ENCODE measurements at places on chromosomes 13 and 19. TPM values are rescaled to one million over a fixed set of nuclear protein-coding genes. Genes with fewer than 3 reads are reported as not detected.
A peak's percentile ranks its signal among the peaks of the same experiment; 100 is the strongest.

DNA sequence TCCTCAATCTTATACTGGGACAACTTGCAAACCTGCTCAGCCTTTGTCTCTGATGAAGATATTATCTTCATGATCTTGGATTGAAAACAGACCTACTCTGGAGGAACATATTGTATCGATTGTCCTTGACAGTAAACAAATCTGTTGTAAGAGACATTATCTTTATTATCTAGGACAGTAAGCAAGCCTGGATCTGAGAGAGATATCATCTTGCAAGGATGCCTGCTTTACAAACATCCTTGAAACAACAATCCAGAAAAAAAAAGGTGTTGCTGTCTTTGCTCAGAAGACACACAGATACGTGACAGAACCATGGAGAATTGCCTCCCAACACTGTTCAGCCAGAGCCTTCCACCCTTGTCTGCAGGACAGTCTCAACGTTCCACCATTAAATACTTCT lies 4.0 kb upstream of the KLK3 start:
- H3K27me3 ChIP-seq: no peaks in the 10 kb centered on the region
- no peaks in the 10 kb centered on the region for H3K4me1 ChIP-seq
- H3K36me3 ChIP-seq: no peaks in the 10 kb centered on the region
- H3K27ac ChIP-seq: no peak overlapping the region

DNA sequence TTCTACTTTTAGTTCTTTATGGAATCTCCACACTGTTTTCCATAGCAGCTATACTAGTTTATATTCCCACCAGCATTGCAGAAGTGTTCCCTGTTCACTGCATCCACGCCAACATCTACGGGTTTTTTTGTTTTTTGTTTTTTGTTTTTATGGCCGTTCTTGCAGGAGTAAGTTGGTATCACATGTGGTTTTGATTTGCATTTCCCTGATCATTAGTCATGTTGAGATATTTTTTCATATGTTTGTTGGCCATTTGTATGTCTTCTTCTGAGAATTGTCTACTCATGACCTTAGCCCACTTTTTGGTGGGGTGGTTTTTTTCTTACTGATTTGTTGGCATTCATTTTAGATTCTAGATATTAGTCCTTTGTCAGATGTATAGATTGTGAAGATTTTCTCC lies 89.7 kb downstream of the FRY start:
- no peaks in the 10 kb centered on the region for H3K27me3 ChIP-seq
- H3K27ac ChIP-seq: no peak overlapping the region
- H3K4me3 ChIP-seq: no peak overlapping the region
- H3K36me3 ChIP-seq: no peaks in the 10 kb centered on the region
- DNase-seq: no peak
- no peaks in the 10 kb centered on the region for H3K4me1 ChIP-seq

DNA sequence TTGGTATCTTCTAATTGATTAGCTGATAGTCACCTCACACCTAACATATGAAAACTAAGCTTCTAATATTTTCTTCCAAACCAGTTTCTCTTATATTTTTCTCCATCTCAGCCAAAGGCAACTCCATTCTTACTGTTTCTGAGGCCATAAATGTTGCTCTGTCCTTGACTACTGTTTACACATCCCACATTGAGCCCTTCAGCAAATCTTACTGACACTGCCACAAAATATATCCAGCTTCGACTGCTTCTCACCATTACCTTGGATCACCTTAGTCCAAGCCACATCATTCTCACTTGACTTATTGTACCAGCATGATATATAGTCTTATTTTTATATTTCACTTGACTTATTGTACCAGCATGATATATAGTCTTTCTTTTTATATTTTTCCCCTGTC lies 121.6 kb downstream of the MAB21L1 start:
- H3K4me1 ChIP-seq: no peaks in the 10 kb centered on the region
- H3K4me3 ChIP-seq: no peak overlapping the region
- DNase-seq: no peak
- H3K36me3 ChIP-seq: no peaks in the 10 kb centered on the region

- no peaks in the 10 kb centered on the region for H3K27me3 ChIP-seq
- no peaks in the 10 kb centered on the region for H3K36me3 ChIP-seq
- peak within 1 kb of the TSS; percentile 87 for H3K27ac ChIP-seq
- H3K4me1 ChIP-seq: no peaks in the 10 kb centered on the region
- DNase-seq: peak; percentile 72
These were observed at the start of gene PGPEP1 for GRCh38 chr19:18340190-18340989. Gene PGPEP1, plus strand, starts transcription at chr19:18340598. Its CDS starts 84 bp downstream, at chr19:18340682.

GRCh38 chr13:67048084-67048820 lies 181.9 kb downstream of the PCDH9 start:
- no peaks in the 10 kb centered on the region for H3K4me1 ChIP-seq
- no peaks in the 10 kb centered on the region for H3K27me3 ChIP-seq
- H3K36me3 ChIP-seq: no peaks in the 10 kb centered on the region
- no peak overlapping the region for H3K27ac ChIP-seq
- H3K4me3 ChIP-seq: no peak overlapping the region

- no peak overlapping the region for H3K4me3 ChIP-seq
- no peaks in the 10 kb centered on the region for H3K4me1 ChIP-seq
- H3K27ac ChIP-seq: no peak overlapping the region
- no peak for DNase-seq
- H3K36me3 ChIP-seq: no peaks in the 10 kb centered on the region
These were observed 34.6 kb downstream of the ADPRHL1 start for GRCh38 chr13:113418722-113419049.

DNA sequence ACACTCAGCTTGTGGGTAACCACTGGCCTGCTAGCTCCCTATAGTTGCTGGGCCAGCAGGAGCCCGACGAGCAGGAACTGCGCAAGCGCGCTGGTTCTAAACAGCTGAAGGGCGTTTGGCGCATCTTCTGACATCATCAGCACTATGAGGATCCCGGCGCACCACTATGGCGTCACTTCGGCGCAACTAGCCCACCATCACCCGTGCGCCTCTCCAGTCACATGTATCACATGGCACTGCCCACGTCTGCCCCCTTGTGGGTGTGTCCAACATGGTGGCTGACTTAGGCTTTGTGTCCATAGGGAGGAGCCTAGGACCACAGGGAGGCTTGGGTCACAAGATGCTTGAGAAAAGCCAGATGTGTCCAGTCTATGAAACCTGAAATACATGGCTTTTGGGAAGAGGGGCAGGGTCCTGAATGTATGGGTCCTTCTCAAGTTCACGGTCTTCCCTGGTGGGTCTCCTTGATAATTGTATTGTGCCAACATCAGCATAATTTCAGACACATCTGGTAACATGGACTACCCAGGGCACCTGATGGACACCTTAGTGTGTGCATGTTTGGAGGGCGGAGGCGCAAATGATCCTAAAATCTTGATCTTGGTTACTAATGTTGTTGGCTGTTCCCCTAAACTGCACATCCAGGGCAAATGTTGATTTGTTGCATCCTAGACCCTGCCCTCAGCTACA lies 18.0 kb downstream of the KLK4 start:
- no peak overlapping the region for H3K27ac ChIP-seq
- no peaks in the 10 kb centered on the region for H3K36me3 ChIP-seq
- no peak for DNase-seq
- H3K27me3 ChIP-seq: no peaks in the 10 kb centered on the region
- H3K4me1 ChIP-seq: no peaks in the 10 kb centered on the region

DNA sequence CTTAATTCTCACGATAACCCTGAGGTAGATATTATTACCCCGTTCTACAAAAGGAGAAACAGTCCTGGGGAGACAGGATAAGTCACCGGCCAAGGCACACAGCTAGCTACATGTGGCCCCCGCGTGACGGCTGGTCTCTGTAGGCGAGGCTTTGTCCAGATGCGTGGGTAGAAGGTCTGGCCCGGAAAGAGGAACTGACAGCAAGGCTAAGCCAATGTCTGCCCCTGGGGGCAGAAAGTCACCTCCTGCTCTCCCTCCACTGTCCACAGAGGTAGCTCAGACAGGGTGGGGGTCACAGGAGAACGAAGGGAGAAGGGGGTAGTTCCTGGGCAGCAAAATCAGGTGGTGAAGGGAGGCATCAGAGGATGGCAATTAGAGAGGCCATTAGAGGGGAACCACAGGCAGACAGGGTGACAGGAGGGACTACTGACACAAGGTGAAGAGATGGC lies 1.8 kb downstream of the APOC4 start:
- H3K4me3 ChIP-seq: no peak overlapping the region
- no peaks in the 10 kb centered on the region for H3K27me3 ChIP-seq
- no peak overlapping the region for H3K27ac ChIP-seq

DNA sequence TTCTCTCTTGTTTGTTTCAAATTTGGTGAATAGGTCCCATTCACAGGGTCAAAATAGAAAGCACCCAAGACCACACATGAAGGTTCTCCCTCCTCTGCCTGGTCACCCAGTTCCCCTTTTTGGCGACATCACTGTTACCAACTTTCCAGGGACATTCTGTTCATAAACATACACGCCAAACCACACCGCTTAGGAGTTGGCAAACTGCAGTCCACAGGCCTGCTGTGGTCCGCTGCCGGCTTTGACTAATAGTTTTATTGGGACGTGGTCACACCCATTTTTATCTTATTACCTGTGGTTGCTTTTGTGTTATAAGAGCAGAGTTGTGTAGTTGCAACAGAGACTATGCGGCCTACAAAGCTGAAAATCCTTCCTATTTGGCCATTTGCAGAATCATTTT lies 24.2 kb downstream of the UHRF1 start:
- no peak for DNase-seq
- no peak overlapping the region for H3K4me3 ChIP-seq
- no peaks in the 10 kb centered on the region for H3K27me3 ChIP-seq
- H3K36me3 ChIP-seq: no peaks in the 10 kb centered on the region
- no peak overlapping the region for H3K27ac ChIP-seq
- no peaks in the 10 kb centered on the region for H3K4me1 ChIP-seq

GRCh38 chr13:19067767-19068166 lies 113.9 kb downstream of the TUBA3C start:
- no peak overlapping the region for H3K4me3 ChIP-seq
- no peaks in the 10 kb centered on the region for H3K27me3 ChIP-seq
- no peak for DNase-seq
- no peaks in the 10 kb centered on the region for H3K4me1 ChIP-seq
- no peaks in the 10 kb centered on the region for H3K36me3 ChIP-seq
- no peak overlapping the region for H3K27ac ChIP-seq

GRCh38 chr13:42218576-42218975 lies 53.4 kb upstream of the AKAP11 start:
- H3K4me1 ChIP-seq: no peaks in the 10 kb centered on the region
- DNase-seq: no peak

DNA sequence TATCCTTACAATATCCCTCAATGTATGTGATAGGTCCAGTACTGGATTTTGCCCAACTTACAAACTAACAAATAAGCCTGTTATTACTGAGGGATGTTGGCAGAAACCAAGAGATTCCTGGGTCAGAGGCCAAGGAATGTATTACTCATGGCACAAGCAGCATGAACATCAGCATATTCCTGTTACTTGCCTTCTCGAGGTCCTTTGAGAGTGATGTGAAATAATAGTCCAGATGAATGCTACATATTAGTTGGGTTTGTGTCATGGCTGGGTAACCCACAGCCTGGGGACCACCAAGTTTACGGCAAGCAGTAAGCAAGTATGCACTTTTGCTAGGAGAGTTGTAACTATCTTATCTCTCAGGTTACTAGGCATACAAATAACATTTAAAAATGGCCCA lies 384.5 kb upstream of the GPC6 start:
- H3K27me3 ChIP-seq: no peaks in the 10 kb centered on the region
- no peaks in the 10 kb centered on the region for H3K4me1 ChIP-seq
- no peak overlapping the region for H3K27ac ChIP-seq
- H3K4me3 ChIP-seq: no peak overlapping the region

DNA sequence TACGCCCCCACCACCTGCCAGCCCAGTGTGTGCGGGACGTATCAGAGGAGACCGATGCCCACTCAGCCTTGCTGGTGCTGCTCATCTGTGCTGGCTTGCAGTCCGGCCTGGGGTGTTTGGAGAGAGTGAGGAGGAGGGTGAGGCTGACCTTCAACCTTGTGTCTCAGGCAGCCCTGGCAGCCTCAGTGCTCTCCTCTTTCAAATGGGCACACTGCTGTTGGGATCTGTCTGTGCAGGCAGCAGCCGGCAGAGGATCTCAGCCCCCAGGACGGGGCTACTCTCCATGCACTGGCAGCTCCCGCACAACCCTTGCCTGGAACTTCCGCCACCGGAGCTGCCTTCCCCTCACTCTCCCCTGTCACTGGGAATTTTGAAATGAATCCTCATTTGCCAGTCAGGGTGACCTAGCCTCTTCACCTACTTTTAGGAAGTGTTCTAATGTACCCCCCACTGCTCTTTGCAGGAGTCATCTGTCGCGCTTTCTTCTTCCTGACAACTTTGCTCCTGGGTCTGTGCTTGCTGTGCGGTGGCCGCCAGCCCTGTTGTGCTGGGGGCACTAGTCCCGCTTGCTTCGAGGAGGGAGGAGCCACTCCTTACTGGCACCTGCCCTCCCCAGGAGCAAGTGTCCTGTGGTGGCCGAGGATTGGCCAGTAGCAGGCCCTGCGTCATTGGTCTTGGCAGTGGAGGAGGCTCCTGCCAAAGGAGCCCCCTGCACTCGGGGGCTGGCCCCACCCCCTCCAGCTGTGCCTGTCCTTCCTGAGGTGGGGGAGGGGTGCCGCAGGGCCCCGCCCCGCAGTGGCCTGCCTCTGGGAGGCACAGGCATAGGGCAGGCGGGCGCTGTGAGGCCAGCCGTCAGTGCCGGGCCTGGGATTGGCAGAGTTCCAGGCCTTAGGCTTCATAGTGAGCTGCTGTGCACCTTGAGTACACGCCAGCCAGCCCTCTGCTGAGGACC lies 53.4 kb downstream of the TSSK6 start:
- H3K4me1 ChIP-seq: no peaks in the 10 kb centered on the region
- H3K36me3 ChIP-seq: no peaks in the 10 kb centered on the region
- no peak overlapping the region for H3K4me3 ChIP-seq
- DNase-seq: peak; percentile 49

DNA sequence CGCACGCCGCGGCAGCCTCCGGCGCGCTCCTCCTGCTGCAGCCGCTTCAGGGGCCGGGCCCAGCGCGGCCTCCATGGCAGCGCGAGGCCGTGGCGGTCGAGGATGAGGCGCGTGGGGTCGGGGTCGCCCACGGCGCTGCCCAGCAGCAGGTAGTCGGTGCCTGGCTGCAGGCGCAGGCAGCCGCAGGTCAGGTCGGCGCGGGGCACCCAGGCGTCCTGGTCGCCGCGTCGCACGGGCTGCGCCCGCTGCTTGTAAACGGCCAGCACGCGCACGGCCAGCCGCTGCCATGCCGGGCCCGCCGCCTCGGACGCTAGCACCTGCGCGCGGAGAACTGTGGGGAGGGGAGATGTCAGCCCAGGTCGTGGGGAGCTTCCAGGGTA lies 11.1 kb downstream of the NTN5 start:
- H3K27me3 ChIP-seq: no peaks in the 10 kb centered on the region
- no peaks in the 10 kb centered on the region for H3K4me1 ChIP-seq
- H3K4me3 ChIP-seq: no peak overlapping the region
- H3K27ac ChIP-seq: no peak overlapping the region

The TNFSF9 gene
- not detected for total RNA-seq

The PSPC1 gene
- 58.8 TPM for total RNA-seq

The CABP5 gene
- total RNA-seq: not detected

The LSR gene
- total RNA-seq: 37.8 TPM

The C19orf85 gene
- total RNA-seq: not detected

The LILRA1 gene
- total RNA-seq: 0.21 TPM

The WASF3 gene
- total RNA-seq: 37.5 TPM

The CD70 gene
- total RNA-seq: not detected

The SULT2A1 gene
- not detected for total RNA-seq

All from uterus (tissue), 4 donors.